CD4-positive, alpha-beta T cell treated with Interleukin-6 at 100 ng/mL for 8 hours (primary cell): ENCODE measurements at places on chromosomes 12 and 14.

DNA sequence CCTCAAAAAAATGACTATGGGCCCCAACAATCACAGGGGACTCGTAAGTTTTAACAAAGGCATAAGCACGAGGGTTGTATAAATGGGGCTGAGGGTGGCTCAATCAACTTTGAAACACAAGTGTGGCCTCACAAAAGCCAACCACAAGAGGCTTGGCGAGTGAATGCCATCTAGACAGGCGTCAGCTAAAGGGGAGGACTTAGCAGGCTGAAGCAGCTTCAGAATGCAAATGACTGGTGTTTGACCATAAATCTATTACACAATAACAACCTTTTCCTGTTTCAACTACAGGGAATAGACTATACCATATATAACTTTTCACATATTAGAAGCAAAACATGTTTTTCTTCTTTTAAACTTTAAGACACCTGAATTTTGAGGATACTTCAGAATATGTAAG lies 777.9 kb downstream of the FSCB start:
- DNase-seq = no peak

DNA sequence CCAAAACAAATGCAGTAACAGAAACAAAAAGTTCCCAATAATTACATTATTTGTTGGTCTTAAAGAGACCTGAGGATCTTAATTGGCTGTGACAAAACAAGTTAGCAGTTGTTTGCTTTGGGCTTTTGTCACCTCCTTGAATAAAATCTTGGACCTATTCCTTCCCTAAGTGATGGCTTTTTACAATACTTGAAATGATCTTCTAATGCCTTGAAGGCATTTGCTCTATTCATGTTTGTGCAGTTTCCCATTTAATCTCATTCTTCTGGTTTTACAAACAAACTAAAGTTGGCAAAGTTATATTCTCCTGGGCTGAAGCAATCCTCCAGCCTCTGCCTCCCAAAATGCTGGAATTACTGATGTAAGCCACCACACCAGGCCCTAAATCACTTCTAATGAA lies 98.8 kb downstream of the OSBPL8 start:
- DNase-seq = no peak

- no peak for DNase-seq
Measured at GRCh38 chr12:93698307-93699092, 21.3 kb downstream of the CRADD start.

DNA sequence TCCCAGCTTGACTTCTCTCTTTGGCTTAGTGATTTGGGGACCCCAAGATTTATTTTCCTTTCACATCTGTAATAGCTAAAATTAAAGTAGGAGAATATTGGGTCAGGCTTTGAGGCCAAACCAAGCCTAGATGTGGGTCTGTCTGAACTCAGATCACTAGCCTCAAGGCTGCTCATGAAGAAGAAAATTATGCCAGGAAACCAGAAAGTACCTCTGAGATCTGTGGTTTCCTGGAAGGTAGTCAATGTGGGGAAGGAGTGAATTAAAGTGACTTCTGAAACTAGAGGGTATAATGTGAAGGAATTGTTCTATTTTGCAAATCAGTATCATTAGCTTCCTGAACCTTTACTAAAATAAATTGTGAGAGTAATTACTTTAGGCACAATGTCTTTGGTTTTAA lies 13.4 kb upstream of the CLEC12A start:
- peak; percentile 27 for DNase-seq

GRCh38 chr14:90444077-90444696 lies 47.4 kb downstream of the CALM1 start:
- no peak for DNase-seq

DNA sequence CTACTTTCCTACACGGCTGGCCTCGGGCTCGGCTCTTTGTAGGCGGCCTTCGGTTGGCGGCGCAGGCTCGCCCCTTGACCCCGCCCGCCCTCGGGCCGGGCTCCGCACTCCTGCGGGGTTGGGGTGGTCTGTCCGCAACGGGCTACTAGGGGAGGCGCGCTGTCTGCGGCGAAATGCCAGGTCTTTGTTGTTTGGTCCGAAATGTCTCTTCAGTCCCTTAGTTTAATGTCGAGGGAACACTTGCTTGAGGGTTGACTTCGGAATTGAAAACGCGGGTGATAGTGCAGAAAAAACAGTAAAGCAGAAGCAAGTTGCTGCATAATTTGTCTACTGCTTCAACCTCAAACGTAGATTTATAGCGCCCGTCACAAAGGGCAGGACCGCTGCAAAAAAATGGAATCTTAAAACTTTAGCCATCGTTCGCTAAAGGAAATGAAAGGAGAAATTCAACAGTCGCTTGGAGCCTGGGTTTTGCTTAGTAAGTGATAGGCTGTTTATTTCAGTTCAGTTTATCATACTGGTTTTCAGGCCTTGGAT lies 390 bp downstream of the JKAMP start:
- no peak for DNase-seq

DNA sequence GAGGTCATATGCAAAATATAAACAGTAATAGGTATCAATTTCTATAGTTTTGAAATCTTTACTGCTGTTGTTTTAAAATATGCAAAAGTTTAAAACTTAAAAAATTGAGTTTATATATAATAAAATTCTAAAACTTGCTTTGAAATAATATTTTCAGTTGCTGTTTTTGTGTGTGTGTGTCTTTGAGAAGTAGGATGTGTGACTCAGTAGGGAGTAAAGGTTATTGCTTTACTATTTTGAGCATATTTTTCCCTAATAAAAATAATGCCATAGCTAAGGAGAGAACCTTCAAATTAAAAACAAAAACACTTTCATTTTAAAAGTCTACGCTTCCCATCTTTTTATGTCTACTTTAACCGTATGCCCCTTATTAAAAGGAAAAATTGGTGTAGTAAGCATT lies 238.1 kb downstream of the FBXL14 start:
- no peak for DNase-seq

GRCh38 chr12:26135010-26135420 lies 10.2 kb upstream of the BHLHE41 start:
- no peak for DNase-seq

DNA sequence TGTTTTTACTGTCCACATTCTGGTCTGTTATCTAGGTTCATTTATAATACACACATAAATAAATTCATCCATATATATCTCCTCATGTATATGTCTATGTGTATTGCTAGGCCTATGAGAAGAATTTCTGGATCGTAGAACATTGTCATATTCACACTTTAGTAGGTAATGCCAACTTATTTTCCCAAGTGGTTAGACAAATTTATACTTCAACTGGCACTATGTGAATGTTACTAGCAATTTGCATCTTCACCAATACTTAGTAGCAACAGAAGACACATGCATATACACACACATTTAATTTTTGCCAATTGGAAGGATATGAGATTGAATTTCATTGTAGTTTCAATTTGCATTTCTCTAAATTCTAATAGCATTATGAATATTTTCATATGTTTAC lies 365.1 kb downstream of the FSCB start:
- no peak for DNase-seq

GRCh38 chr14:50083467-50084337 lies 32.7 kb downstream of the VCPKMT start:
- DNase-seq = peak; percentile 50

DNA sequence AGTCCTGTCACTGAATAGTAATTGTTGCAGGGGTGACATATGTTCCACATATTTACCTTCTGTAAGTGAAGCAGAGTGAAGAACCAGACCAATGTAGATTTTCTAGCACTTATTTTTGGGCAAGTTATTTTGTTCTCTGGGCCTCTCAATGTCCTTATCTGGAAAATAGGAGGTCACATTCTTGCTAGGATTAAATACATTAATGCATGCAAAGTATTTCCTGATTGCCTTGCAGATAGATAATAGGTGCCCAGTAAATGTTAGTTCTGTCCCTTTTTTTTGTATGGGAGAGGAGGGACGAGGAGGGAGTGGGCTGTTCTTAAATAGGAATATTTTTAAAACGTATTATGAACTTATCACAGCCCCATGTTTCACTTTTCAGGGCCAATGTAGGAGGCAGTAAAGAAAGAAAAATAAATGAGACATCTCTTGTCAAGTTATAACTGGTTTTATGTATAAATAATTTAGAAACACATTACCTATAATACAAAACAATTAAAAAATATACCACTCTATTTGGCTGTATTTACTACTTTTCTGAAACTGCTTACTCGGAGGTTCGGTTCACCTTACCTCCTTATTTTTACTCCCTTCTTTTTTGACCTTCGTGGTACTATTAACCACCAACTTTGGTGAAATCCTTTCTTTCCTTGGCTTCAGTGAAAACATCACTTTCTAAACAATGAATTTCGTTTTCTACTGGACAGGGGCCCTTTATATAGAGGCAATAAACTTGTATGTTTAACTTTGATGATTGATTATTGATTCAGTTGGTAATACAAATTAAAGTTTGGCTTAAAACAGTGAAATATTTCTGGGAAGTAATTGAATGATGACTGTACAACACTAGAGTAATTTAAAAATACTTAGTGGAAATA lies 41.9 kb downstream of the DIP2B start:
- no peak for DNase-seq

DNA sequence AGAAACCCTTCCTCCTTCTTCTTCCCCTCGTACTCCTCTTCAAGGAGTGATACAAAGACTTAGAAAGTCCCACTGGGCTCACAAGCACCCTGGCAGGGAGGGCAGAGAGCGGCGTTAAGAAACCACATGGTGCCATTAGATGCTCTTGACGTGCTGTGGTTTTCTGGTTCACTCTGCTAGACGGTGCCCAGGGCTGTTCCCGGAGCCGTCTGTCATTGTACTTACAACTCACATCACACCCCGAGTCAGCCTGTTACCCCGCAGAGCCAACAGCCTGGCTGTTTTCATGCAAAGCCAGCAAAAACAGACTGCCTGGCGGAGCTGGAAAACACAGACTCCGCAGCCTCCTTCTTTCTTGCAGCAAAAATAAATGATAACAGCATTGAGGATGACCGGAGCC lies 232.6 kb upstream of the TBX3 start:
- DNase-seq = no peak

DNA sequence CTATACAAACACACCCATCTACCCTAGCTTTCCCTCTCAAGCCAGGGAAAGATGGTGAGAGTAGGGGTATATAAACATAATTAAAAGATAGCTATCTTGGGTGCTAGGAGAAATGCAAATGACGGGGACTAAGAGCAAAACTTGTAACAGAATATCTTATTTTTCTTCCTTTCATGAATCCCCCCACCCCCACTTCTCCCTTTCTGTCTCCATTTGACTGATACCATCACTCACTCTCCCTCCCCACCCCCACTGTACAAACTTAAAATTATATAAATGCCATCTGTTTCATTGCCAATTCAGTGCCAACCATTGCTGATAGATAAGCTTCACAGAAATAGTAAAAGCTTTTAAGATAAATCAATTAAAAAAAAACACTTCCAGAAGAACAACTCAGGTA lies 268.6 kb downstream of the SLC6A15 start:
- DNase-seq = no peak

DNA sequence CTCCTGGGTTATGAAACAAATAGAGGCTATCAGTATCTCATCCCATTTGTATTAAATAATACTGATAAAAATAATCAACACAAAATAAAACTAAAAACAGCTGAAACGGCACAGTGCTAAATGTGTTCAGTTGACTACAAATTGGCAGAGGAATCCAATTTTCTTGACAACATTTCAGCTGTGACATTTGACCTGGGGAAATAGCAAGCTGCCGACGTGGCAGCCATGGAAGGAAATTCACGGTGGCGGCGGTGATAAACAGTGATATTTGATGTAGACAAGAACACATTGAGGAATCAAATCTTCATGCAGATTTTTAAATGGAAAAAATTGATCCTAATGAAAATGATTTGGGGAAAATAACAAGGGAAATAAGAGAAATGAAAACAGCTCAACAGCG lies 159.1 kb upstream of the RTL1 start:
- no peak for DNase-seq
